ENCODE measurements at places on chromosomes 16 and 17.

DNA sequence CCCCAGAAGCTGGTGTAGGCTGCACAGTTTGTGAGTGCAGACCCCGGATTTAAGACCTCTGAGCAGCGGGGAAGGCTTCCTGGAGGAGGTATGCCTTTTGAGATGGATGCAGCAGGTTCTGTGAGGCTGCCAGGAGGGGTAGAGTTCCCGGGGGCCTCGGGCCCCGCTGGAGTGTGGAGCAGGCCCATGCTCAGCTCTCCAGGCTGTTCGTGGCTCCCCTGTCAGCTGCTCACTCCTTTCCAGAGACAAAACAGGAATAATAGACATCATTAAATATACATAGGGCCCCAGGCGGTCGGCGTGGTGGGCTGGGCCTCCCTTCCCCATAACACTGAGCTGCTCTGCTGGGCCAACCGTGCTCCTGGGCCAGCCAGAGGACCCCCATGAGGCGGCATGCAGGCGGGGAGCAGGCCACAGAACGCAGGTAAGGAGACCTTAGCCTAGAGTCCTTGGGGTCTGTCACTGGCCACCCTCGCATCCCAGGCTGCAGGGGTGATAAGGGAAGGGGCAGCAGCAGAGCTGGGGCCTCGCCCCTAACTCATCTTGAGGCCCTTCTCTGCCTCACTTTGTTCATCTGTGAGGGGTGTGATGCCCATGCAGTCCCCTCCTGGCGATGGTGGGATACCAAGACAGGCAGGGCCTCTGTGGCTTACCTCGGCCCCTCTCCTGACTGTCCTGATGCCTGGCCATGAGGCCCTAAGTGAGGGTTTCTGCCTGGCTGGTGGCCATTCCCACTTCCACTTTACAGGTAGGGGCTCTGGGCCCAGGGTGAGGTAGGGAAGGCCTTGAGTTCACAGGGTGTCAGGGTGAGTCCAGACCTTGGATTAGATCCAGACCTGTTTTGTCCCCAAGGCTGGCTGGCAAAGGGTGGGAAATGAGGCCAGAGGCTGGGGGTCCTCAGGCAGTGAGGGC lies at the start of gene MYO15A:
Gene MYO15A, plus strand, starts transcription at position 356 of the 912 bp plus-strand sequence. CDS start 10,045 bp downstream, outside the sequence.
- no peak for DNase-seq

DNA sequence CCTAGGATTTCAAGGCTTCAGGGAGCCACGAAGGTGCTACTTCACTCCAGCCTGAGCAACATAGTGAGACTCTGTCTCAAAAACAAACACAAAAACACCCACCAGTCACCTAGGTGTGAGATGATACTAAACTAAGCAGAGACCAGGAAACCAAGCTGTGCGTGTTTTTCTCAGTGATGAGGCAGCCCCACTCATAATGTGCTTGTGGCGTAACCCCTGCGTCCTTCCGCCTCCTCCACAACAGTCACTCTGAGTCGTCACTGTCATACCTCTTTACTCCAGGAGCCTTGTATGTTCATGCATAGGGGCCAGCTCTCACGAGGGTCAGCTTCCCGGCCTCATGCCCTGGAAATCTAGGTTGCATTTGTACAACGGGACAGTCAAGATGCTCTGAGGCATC lies 31.1 kb upstream of the SLC47A1 start:
- DNase-seq: no peak

DNA sequence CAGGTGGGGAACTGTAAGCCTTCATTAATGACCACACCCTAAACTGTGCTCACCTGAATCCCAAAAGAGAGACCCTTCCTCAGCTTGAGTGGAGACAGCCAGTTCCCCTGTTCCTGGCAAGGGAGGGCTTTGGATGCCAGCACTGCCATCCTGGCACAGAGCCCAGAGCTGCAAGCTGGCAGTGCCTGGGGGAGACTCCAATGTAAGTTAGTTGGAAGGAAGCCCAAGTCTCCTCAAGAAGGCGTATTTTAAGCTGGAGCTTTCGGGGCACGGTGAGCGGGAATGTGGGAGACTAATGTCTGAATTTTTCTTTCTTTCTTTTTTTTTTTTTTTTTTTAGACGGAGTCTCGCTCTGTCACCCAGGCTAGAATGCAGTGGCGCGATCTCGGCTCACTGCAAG lies 4.7 kb downstream of the CDC42EP4 start:
- DNase-seq: no peak

DNA sequence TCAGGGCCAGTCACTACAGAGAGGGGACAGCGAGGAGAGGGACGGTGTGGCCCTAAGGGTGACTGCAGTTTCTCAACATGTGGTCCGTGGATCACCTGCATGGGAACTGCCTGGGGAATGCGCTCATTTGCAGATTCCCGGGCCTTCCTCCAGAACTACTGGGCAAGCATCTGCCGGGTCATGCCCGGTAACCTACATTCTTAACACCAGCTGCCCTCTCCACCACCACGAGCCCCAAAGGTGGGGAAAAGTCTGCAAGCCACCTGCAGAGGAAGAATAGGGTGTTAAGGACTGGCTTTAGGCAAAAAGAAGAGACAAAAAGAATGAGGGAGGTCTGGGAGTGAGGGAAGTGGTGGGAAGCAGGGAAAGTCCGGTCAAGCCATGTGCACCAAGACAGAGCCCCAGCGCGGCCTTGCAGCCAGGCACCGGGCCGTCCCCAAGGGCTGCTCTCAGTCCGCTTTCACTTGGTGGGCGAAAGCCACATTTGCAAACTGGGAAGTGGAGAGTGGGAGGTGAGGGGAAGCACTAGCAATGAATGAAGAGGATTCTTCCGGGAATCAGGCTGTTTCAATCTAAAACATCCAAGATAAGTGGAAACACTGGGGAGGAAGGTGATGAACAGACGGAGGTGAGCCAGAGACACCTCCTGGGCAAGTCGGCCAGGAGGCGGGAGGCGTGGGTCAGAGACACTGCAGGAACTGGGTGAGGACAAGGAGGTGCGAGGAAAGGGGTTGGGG lies 70.3 kb downstream of the N4BP1 start:
- no peak for DNase-seq

- no peak for DNase-seq
These were observed 452.1 kb upstream of the ASIC2 start for GRCh38 chr17:33745047-33745760.

DNA sequence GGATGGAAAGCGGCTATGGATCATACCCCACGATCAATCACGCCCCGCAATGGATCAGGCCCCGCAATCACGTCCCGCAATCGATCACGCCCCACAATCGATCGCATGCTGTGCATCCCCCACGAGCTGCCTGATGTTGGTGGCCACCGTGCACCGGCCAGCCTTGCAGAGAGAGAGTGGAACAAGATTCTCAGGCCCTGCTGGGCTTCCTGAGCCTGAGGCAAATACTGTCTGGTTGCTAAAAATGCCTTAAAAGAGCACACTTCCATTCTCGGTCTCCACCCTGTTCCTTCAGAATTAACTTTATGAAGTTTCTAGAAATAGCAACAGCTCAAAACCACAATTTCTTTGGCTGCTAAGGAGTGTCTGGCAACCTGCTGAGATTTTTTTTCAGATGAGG lies 81.5 kb downstream of the VPS53 start:
- no peak for DNase-seq

- DNase-seq: no peak
These were observed 6.1 kb downstream of the ZG16 start for GRCh38 chr16:29784157-29784556.

GRCh38 chr17:17151541-17151940 lies 54.6 kb downstream of the PLD6 start:
- no peak for DNase-seq

DNA sequence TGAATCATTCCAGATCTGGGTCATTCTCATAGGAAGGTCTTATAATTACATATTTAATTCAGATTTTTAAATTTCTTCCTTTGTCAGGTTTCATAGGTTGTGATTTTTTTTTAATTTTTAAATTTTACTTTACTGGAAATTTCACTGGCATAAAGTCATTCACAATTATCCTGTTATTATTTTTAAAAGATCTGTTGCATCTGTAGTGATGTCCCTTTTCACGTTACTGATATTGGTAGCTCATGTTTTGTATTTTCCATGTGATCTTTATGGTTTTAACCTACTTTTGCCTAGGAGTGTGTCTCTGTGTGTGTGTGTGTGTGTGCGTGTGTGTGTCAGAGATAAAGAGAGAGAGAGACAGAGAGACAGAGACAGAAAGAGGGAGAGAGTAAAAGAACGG lies 216.6 kb upstream of the KCNJ16 start:
- no peak for DNase-seq

DNA sequence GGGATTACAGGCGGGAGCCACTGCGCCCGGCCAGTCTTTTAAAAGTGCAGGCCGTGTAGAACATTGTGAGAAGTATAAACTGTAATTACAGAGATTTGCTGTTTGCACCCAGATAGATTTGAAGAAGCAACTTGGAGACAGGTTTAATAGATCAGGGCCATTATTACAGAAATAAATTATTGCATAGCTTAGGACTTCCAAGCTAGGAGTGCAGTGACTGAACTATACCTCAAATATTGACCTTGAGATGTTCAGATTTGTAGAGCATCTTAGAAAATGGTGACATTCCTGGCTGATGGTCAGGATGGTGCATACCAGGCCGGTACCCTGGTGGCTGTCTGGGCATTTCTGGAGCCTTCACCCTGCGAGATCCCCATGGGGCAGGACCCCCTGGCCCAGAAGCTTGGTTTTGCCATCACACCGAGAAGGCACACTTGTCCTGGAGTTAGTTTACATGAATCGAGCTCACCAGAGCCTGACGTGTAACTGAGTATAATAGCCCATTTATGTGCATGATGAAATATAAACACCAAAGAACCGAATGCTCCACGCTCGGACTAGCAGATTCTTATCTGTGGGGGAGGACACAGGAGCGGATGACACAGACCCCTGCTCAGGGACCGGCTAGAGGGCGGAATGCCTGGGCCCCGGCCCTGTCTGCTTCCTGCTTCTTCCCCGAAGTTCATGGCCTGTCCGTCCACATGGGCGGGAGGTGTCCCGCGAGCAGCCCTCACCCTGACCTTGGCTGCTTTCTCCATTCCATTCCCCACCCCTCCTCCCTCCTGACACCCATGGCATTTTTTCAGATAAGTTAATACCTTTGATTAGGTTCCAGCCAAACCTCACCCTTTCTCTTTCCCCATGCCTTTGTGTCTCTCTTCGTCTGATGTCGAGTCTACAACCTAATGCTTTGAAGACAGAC lies 32.1 kb downstream of the CCDC40 start:
- no peak for DNase-seq

DNA sequence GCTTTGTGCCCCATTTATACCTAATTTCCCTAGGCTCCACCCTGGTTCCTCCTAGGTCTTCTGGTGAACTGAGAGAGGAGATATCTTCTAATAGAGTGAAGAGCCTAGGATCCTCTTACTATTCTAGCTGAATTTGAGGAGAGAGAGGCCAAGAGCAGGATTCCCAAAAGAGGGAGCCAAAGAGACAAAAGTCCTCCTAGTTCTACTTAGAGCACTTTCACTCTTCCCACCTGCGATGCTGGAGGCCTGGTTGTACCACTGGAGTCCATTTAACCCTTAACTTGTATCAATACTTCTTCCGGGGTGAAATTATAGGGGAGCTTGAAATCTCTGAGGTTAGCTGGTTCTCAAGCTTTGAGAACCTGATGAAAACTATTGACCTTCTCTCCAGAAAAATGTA lies 3.4 kb upstream of the SSH2 start:
- no peak for DNase-seq

DNA sequence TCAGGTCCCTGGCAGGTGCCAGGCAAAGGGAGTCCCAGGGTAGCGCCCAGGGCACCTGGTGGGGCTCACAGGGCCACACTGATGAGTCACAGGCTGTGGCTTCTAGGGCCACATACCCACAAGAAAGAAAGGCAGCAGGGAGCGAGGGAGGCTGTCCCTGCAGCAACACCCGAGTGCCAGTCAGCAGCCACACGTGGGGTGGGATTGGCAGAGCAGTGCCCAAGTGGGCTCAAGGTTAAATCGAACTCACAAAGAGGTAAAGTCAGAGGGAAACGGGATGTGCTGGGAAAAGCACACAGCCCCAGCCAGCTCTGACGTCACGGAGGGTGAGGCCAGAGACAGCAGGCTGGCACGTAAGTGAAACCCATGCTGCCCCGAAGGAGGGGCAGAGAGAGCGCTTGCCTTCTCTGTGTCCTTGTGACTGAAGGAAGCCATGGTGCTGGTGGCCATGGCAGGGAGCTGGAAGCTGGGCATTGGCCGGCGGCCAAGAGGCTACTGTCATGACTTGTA lies 33.8 kb downstream of the FA2H start:
- DNase-seq: no peak
